ENCODE measurements at places on chromosomes 11 and 22.

DNA sequence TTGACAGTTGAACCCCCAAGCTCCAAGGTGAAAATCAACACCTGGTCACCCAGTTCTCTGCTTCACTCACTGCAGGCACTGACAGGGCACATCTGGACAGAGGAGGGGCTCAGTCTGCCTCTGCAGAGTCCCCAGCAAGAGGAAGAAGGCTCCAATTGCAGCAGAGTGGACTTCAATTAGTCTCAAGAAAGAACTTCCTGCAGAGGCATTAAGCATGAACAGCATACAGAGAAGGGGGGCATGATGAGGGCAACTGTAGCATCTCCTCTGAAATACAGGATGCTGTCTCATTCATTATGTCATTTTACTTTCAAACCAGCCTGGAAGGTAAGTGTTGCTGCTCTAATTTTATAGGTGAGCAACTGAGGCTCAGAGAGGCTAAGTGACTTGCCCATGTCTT, 11.1 kb downstream of the GDPD5 start:
- DNase-seq = no peak

DNA sequence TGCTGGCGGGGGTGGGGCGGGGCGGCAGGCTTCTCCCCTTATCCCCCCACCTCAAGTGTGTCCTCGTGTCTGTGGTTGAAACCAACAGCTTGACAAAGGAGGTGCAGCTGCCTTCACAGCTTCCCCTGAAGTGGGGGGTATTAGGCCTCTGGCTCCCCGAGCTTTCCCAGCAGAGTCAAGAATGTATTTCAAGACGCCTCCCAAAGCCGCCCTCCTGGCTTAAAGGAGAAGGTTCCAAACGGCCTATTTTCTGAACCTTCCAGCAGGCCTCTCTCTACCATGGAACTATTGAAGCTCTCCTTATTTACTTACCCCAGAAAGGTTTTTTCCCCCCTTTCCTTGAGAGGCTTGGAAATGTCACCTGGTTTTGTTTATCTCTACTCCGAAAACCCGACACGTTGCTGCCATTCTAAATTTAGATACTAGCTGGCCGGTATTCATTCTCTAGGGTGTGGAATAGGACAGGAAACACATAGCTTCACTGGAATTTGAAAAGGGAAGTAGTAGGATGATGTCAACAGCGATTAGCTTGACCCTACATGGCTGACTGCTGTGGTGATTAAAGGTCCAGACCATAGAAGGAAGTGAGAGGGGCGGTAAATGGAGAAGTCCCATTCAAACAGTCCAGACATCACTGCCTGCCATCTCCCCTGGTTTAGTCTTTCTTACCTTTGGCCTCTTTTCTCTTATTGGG, 671 bp upstream of the PICALM start:
- no peak for DNase-seq

DNA sequence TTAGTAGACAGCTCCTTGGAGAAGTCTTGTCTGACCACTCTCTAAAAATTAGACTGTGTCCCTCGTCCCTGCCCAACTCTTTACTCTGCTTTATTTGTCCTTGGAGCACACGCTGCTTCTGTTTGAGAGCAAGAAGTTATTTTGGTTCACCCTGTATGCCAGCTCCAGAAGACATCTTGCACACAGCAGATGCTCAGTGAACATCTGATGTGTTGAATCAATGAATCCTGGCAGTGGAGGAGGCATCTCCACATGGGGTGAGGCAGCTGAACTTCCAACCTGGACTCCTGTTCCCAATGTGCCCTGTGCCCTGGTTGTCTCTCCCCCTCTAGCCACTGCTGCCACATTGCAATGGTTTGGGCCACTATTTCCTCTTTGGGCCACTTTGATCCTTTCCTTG, 213.6 kb downstream of the CEP164 start:
- no peak for DNase-seq

GRCh38 chr22:46272196-46272595, 4.4 kb downstream of the TTC38 start:
- no peak for DNase-seq

GRCh38 chr11:120830085-120830620, 193.7 kb upstream of the TBCEL start:
- DNase-seq = no peak

- DNase-seq = no peak
Observed at GRCh38 chr11:103683576-103683975, 352.9 kb upstream of the DDI1 start.

DNA sequence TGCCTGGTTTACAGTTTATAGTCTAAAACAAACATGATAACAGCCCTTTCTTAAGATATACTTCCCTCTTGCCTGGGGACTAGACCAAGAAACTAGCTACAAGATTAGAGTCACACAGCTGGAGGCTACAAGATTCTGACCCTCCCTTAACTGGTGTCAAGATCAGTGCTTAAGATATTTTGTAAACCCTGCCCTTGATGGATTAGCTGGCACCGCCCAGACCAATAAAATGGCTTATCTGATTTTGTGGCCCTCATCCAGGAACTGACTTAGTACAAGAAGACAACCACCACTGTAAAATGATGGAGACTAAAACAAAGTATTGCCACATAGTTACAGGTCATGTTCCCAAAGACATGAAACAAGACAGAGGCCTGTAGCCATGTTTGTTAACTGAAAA, 53.4 kb downstream of the FAM181B start:
- no peak for DNase-seq

- no peak for DNase-seq
Observed at GRCh38 chr22:30205281-30206115, 41.1 kb downstream of the LIF start.

DNA sequence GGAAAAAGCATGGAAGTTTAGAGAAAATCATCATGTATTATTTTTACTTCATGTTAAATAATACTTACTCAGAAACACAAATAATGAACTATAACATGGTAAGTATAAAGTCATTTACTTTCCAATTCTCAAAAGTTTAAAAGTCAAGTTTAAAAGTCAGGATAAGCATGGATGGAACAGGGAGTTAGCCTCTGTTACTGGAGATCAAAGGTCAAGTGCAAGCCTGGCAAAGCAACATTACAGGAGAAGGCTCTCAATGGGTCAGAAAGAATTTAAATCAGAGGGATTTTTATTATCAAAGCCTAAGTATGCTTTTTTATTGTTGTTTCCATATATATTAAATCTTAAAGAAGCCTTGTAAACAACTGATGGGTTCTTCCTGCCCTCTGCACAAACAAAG, 505.4 kb downstream of the KCNA4 start:
- DNase-seq = no peak

DNA sequence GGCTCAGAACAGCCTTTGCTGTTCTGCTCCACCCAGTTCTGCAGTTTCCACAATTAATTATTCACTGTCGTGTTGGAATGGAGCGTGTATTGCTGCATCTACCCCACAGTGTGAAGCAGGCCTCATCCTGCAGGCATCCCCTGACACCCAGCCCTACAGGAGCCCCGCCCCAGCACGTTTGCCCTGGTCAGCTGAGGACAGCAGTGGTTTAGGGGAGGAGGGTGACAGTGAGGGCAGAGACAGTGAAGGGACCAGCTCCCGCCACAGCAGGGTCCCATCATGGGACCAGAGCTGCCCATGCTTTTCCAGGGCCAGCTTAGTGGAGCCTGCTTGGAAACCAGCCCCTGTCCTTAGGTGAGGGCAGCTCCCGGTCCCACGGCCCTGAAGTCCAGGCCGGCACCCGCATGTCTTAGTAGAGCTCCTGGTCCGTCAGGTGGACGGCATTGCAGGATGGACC, 273.0 kb downstream of the TBC1D22A start:
- no peak for DNase-seq

DNA sequence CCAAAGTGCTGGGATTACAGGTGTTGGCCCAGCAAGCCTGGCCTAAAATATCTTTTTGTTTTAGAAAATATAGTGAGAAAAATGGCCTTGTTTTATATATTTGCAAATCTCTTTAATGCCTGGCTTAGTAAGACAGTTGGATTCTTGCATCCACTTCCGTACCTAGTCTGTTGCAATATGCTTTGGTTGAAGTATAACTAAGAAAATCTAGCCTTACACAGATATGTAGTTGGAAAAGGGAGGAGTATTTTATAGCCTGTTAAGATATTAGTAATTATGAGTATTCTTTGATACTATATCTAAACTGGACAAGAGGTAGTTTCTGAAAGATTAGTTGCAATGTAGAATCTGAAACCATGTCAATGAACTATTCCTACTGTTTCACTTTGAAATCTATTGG, 65.1 kb downstream of the ZNRF3 start:
- no peak for DNase-seq

GRCh38 chr11:118606844-118607228, 579 bp upstream of the PHLDB1 start:
- DNase-seq = no peak

DNA sequence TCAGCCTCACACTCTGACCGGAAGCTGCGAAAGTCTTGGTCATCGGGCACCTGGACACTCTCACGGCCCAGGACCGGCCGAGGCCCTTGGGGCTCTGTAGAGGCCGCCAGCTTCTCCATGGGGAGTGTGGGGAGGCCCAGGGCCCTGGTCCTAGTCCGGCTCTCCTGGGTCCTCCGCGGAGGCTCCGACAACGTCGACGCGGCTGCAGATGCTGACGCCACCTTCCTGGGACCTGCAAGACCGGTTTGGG, 12.9 kb downstream of the STARD10 start:
- no peak for DNase-seq

- DNase-seq = no peak
Observed at GRCh38 chr11:131696690-131697089, 326.3 kb downstream of the NTM start.

DNA sequence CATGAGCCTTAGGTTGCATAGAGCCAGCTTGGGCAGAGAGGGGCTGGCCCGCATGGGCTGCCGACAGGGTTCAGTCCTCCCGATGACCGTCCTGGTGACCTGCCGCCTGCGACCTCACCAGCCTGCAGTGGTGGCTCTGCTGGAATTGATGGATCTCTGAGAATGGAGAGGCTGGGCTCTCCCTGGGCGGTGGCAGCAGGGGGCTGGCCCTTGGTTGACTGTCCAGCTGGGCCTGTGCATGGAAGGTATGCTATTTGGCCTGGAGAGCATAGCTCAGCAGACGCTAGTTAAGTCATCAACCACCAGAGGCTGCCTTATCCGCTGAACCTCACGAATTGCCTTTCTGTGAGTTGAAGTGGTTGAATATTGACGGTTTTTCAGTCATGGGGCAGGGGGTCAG, 19.7 kb downstream of the GRAMD4 start:
- no peak for DNase-seq

- DNase-seq = no peak
Observed at GRCh38 chr22:50112151-50113118, 22.6 kb downstream of the MOV10L1 start.

- DNase-seq = peak; percentile 79
Observed at GRCh38 chr11:116787786-116788486, at the start of gene ZPR1. ZPR1 (minus strand) TSS chr11:116788023; CDS start chr11:116787990, 33 bp downstream.

DNA sequence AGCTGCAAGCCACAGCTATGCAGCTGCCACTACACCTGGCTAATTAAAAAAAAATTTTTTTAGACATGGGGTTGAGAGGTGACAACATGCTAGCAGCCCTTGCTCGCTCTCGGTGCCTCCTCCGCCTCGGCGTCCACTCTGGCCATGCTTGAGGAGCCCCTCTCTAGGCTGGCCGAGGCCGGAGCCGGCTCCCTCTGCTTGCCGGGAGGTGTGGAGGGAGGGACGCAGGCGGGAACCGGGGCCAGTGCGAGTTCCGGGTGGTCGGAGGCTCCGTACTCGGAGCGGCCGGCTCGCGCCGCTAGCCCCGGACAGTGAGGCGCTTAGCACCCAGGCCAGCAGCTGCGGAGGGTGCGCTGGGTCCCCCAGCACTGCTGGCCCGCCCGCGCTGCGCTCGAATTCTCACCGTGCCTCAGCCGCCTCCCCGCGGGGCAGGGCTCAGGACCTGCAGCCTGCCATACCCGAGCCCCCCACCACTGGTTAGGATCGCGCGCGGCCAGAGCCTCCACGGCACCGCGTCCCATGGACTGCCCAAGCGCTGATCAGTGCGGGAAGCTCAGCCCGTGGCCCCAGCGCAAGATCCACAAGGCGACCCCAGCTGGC, 10.7 kb downstream of the MYO18B start:
- DNase-seq = no peak

DNA sequence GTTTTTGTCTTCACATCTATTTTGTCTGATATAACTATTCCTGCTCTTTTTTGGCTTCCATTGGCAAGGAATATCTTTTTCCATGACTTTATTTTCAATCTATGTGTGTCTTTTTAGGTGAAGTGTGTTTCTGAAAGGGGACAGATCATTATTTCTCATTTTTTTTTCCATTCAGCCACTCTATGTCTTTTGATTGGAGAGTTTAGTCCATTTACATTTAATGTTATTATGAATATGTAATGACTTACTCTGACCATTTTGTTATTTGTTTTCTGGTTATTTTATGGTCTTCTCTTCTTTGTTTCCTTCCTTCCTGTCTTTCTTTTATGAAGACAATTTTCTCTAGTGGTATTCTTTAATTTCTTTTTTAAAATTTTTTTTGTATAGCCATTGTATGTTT, 178.6 kb upstream of the CNTN5 start:
- DNase-seq = no peak

- DNase-seq = no peak
Observed at GRCh38 chr11:15180212-15180792, 65.6 kb downstream of the INSC start.

- DNase-seq = no peak
Observed at GRCh38 chr22:35477911-35478582, 62.6 kb upstream of the RASD2 start.

- DNase-seq = no peak
Observed at GRCh38 chr11:27699242-27699925, 871 bp downstream of the BDNF start.

GRCh38 chr11:47906066-47906465, 57.9 kb upstream of the NUP160 start:
- no peak for DNase-seq

DNA sequence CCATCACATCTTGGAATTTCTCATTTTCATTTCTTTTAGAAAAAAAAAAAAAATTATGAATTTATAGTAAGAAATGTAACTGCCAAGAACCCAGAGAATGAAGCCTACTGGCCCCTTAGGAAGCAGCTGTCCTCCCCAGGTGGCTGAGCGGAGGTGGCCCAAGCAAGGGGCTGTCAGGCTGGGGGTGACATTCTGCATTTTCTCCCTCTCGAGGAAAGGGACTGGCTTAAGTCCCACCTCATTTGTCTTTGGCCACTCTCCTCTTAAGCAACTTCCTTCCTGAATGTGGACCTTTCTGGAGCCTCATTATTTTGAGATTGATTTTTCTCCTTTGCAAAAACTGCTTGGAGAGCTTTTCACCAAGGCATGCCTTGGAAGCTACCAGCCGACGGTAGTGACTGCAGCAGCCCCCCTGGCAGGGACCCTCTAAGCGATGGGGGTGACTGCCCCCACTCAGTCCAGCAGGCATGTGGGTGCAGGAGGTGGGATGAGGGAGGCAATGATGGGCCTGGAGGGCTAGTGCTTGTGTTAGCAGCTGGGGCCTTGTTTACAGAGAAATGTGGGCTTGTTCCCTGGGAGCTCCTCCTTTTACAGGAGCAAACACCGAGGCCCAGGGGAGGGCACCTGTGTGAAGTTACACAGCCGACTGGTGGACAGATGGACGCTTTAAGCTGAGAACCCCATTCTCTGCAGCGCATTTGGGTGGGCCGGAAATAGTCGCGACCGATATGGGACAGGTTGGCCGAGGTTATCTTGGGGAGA, 111.7 kb downstream of the MORC2 start:
- DNase-seq = no peak

- no peak for DNase-seq
Observed at GRCh38 chr11:81852896-81853295, 880.8 kb downstream of the FAM181B start.
